ENCODE measurements at places on chromosomes 6 and 20.

GRCh38 chr6:56529594-56530191 is 113.0 kb downstream of the DST start:
- no peak for DNase-seq

GRCh38 chr6:71236926-71237434 is 51.6 kb upstream of the OGFRL1 start:
- no peak for DNase-seq

GRCh38 chr20:21322083-21322710 is 19.1 kb downstream of the XRN2 start:
- DNase-seq: peak; percentile 64

DNA sequence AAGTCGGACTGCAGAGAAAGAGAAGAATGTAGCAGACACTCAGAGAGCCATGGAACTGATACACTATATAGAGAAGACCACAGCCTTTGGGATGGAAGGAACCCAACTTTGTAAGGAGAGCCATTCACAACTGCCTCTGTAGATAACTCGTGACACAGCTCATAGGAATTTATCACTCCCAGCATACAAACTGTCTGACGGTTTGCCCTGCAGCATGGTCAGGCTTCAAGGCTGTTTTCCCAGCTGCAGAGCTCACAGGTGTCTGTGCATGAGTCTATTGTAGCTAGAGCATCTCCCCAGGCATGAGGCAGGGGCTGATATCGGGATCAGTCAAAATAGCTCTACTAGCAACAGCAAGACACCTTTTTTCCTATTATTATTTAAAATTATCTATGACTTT is 130.5 kb upstream of the DTNBP1 start:
- DNase-seq: peak; percentile 61

- peak; percentile 14 for DNase-seq
These were observed 206.7 kb downstream of the CENPW start for GRCh38 chr6:126546541-126547120.

GRCh38 chr6:169853196-169854082 is 102.0 kb downstream of the ERMARD start:
- no peak for DNase-seq

GRCh38 chr6:39330057-39330456 is 7.6 kb upstream of the KCNK16 start:
- DNase-seq: no peak

- no peak for DNase-seq
These were observed 230.8 kb downstream of the EYA2 start for GRCh38 chr20:47125508-47125757.

- DNase-seq: no peak
These were observed 4.9 kb downstream of the GPR31 start for GRCh38 chr6:167152862-167153261.

DNA sequence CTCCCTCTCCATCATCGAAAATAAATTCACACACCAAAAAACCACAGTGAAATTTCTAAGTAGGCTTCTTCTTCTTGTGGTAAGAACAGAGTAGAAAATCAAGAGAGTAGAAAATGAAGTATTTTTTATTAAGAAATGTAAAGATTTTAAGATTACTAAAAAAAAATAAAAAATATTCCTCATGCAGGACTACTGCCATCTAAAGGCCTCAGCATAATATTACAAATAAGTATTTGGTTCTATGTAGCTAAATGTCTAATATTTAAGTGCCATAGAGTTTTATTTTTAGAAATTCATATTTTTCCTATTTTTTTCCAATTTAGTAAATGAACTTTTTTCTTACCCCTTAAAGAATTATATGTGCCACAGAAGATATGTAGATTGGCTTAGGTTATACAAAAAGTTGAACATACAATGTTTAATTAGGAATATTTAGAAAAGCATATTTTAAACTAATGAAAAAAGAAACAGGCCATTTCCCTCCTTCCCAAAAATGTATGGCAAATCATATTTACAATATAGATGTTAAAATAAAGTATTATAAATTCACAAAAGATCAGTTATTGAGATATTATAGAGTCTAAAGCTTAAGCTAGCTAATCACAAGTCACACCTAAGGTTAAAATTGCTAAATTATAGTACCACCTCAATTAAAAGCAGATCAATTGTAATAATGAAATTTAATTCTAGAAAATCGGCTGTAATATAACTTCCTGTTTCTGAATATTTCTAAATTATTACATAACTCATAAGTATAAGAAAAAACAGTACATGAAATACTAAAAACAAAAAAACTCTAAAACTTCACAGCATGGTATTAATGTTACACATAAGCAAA is 3.5 kb upstream of the NT5DC1 start:
- peak; percentile 38 for DNase-seq

GRCh38 chr6:111105578-111105977 is 18.3 kb downstream of the SLC16A10 start:
- DNase-seq: peak; percentile 61

DNA sequence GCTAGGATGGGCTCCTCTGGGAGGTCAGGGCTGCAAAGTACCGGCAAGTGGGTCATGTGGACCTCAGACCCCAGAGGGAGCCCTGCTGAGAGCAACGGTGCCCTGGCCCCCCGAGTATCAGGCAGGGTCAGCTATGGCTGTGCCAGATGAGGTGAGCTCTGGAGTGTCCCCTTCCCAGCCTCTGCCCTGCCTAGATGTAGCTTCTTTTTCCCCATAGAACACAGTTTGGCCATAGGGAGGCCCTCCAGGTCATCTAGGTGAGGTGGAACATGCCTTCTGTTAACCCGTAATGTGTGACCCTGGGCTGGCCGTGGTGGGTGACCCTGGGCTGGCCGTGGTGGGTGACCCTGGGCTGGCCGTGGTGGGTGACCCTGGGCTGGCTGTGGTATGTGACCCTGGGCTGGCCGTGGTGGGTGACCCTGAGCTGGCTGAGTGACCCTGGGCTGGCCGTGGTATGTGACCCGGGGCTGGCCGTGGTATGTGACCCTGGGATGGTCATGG is 21.2 kb upstream of the PCMTD2 start:
- DNase-seq: no peak

DNA sequence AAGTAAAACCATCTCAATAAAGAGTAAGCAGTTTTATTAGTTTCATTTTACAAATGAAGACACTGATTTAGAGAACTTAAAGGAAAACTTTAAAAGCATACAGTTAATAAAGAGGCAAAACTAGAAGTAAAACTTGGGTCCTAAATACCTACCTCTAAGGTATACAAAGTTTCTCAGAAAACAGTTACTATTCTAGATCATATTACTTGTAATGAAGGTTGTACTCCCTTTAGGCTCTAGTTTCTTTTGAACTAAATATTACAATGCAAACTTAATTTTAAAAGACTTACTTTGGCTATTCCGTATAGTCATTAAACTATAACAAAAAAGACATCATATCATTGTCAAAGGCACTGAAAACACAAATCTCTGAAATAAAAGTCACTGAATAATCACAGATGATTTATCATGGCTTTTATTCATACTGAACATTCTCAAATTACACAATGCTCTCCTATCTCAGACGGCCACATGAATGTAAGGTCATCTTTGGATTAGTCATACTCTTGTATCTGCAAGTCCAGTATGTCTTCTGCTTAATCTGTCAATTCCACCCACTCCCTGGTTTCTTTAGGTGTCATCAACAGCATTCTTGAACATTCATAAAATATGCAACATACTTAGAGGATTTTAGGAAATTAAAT is 361.6 kb upstream of the RUNX2 start:
- DNase-seq: peak; percentile 84

DNA sequence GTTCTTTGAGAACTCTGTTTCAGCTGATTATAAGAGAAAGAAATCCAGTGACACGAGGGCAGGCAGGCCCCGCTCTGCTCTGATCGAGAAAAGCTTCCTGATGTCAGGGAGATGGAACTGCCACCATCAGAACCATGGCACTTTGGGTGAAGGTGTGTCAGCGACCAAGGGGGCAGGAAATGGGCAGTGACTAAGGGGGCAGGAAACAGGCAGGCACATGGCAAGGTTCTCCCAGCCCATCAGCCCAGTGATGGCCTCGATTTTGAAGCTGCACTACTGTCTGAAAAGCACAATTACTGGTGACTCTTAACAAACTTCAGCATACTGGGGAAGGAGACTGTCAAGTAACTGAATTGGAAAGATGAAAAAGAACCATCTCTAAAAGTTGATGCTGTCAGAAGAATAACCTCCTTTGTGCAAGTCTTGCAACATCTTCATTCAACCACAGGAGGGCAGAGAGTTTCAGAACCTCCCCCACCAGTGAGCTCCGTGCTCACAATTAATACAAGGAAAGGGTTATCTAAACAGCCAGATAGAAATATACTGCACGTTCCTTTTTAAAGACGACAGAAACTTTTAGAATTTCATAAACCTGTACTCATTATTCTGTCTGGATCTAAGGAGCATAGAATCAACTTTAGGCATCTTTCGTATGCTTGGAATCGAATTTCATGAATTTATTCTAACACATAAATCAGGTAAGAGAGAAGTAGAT is 39.1 kb downstream of the TMX4 start:
- peak; percentile 17 for DNase-seq

DNA sequence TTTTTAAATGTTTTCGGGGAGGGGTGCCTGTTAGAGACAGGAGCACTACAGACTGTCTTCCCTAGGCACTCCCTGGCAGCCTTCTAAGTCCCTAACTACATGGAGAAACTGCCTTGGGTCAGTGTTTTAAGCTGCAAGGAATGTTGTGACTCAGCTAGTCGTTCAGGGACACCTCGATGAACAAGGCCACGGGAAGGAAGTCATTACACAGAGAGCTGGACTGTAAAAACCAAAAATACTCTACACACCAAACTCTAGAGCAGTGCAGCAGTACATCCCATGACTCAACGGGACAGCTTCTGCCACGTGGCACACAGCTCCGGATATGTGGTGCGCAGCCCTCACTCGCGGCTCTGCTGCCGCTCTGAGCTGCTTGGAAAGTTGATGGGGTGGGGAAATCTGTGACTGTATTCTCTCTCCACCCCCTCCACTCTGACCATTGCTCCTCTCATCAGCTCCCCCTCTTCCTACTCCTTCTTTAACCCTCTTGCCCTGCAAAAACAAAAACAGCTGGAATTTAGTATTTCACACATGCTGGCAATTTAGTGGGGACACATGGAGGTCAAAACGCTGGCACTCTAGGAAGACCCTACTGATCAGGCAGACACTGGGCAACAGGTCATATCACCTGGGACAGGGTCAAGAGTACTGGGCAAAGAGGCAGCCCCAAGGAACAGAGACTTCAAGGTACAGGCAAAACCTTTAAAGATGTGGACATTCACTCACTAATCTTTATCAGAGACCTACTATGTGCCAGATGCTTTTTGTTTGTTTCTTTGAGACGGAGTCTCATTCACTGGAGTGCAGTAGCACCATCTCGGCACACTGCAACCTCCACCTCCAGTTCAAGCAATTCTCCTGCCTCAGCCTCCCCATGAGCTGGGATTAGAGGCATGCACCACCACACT is 10.9 kb upstream of the LPIN3 start:
- DNase-seq: peak; percentile 99

GRCh38 chr20:17456279-17456678 is 74.9 kb downstream of the BFSP1 start:
- peak; percentile 66 for DNase-seq

DNA sequence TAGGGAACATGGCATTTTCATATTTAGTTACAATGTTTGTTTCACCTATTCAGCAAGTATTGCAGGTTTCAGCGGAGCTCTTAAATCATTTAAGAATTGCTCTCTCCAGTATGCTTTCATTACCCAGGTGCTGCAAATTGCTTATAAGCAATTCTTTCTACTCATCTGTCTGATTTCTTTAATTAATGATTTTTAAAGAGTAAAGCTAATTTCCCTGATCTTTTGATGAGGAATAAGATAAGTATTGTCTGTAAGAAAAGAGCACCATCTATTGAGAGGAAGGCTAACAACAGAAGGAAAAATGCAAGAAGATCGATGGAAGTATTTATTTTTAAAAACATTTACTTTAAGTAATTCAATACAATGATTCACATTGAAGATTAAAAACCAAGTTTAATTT is 2.0 kb downstream of the OPRM1 start:
- DNase-seq: no peak

GRCh38 chr6:128337619-128338018 is 182.8 kb downstream of the PTPRK start:
- no peak for DNase-seq

GRCh38 chr6:53284901-53285300 is 63.8 kb downstream of the ELOVL5 start:
- no peak for DNase-seq

- DNase-seq: no peak
These were observed 143.7 kb downstream of the BTBD9 start for GRCh38 chr6:38495922-38496635.

DNA sequence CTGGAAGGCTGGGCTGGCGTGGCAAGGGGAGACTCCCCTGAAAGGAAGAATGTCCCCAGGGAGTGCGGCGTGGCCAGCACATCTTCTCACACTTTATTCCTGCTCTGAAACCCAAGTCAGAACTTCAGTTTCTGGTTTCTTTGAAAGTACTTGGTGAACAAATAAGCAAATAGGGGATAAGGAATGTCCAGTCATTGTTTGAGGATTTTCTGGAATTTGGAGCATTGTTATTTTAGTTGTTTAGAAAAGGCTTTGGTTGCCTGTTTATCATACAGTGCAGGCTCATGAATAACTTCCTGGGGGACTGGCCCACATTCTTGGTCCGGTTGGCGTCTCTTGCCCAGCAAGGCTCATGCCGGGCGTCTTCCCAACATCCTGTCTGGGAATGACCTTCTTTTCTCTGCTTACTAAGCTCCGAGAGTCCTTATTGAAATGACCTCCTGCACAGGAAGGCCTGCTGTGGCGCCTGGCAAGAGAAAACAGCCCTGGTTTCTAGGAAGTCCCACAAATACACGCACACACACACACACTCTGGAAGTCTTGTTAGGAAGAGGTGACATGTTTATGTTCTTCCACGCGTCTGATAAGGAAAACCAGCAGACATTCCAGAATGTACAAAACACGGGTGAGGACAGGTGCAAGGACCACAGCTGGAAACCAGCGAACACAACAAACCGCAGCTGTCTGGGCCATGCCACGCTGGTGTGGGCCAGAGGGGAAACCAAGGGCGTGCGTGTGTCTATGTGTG is 71.9 kb downstream of the TMEM170B start:
- peak; percentile 99 for DNase-seq

- no peak for DNase-seq
These were observed 114.8 kb downstream of the FOXO3 start for GRCh38 chr6:108675226-108676200.

DNA sequence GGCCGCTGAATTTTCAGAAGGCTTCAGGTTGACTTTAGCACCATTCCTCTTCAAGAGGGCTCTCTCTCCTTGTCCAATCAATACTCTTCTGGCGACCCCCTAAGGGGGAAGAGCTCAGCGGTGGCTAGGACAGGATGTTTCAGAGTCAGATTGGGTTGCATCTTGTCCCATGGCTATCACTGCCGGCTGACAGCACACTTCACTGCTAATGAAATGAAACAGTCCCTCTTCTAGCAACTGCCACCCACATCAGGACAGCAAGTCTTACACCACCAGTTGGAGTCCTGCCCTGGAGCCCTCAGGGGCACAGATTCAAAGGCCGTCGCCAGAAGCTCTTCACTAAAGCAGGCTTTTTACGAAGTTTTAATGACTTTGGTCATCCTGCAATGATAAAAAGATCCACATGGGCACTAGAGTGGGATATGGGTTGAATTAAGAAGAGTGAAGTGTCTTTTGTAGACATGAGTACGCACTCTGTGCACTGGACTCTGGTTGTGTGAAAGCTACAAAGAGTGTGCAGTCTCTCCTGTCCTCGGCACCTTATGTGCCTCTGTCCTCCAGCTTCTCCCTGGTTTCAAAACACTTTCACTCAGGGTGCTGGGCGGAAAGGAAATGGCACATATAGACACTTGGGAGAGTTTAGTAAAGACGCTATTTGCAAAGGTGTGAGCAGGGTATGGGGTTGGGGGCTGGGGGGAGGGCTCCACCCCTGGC is 66.1 kb upstream of the SLC22A16 start:
- DNase-seq: no peak

All from LHCN-M2 (cell line).